ENCODE measurements at places on chromosomes 16 and 17. TPM values are rescaled to one million over a fixed set of nuclear protein-coding genes. Genes with fewer than 3 reads are reported as not detected.

PAFAH1B1 gene
- total RNA-seq: 302 TPM

MYH2 gene
- total RNA-seq: 0.91 TPM

KRT222 gene
- total RNA-seq: 17.6 TPM

HEATR9 gene
- total RNA-seq: not detected

MOSMO gene
- 38.6 TPM for total RNA-seq

SMIM22 gene
- not detected for total RNA-seq

CLEC19A gene
- 0.27 TPM for total RNA-seq

PRRT2 gene
- 18.1 TPM for total RNA-seq

FLYWCH2 gene
- total RNA-seq: 21.8 TPM

DCTN5 gene
- 74.6 TPM for total RNA-seq

TVP23A gene
- total RNA-seq: 12.2 TPM

PALB2 gene
- total RNA-seq: 15.2 TPM

GJC1 gene
- 32.5 TPM for total RNA-seq

CDH3 gene
- total RNA-seq: 4.9 TPM
